ENCODE measurements at places on chromosomes 5 and 9. TPM values are rescaled to one million over a fixed set of nuclear protein-coding genes. Genes with fewer than 3 reads are reported as not detected.
A peak's percentile ranks its signal among the peaks of the same experiment; 100 is the strongest.

TMC1 gene
- polyA plus RNA-seq, result 0.12 TPM

FUBP3 gene
- polyA plus RNA-seq, result 26.6 TPM

RHOBTB3 gene
- 16.2 TPM for polyA plus RNA-seq

HK3 gene
- polyA plus RNA-seq, result 7.5 TPM

GFRA3 gene
- not detected for polyA plus RNA-seq

DNA sequence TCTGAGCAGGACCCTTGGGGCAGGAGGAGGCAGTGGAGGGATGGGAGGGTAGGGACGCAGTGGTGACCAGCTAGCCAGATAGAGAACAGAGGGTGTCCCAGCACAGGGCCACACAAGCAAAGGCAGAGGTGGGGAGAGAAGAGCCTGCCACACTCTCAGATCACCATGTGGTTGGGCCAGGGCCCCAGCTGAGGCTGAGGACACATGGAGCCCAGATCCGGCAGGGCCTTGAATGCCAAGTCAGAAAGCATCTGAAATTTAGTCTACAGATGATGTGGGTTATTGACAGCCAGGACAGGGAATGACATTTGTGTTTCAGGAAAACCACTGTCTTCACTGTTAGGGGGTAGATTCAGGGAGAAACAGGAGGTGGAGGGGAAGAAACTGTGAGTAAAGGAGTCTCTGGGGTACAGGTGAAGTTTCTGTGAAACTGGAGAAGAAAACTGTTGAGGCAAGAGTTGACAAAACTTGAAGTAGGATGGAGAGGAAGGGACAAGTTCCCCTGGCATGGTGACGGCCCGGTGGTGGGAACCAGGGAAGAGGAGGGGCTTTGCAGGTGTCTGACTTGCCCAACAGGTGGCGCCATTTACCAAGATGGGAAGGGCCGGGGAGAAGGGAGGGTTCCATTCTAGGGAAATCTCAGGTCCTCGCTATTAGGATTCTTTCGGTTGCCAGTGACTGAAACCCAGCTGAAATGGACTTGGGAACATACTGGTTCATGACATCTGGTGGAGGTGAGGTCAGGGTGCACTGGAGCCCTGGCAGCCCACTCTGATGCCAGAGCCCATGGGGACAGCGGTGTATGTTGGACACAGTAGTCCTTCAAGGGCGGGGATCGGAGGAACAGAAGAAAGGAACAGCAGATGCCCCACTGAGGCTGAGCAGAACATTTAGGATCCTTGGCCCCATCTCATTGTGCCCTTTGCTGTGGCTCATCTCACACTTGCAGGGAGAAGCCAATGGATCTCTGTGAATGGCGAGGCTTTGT lies 100.1 kb downstream of the KCNIP1 start:
- no peaks in the 10 kb centered on the region for H3K4me1 ChIP-seq
- no peak overlapping the region for H3K4me3 ChIP-seq
- DNase-seq, result peak; percentile 25
- H3K27me3 ChIP-seq, result peaks cover 1% of the 10 kb centered on the region
- no peak overlapping the region for H3K27ac ChIP-seq
- H3K36me3 ChIP-seq, result no peaks in the 10 kb centered on the region

DNA sequence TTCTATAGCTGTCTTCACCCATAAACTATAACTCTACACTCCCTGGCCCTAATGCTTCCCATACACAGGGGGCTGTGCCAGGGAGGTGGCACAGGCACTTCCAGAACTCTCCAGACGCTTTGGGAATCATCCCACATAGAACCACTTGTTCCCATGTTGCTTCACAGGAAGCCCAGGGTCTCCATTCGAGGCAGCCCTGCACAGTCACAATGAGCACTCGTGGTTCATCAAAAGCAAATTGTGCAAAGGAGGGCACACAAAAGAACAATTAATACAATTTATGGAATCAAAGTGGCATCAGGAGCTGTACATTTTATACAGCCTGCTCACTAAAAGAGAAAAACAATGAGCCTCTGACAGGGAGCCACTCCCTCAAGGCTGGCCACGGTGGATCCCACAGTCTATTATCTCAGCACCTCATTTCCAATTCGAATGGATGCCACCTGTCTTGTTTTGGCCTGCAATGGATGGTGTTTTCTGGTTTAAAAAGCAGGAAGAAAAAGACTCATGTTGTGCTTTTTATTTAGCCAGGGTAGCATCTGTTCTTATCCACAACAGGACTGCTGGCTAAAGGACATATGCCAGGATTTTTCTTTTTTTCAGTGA lies 354.8 kb downstream of the ENC1 start:
- no peaks in the 10 kb centered on the region for H3K27me3 ChIP-seq
- H3K4me3 ChIP-seq, result no peak overlapping the region
- H3K4me1 ChIP-seq, result no peaks in the 10 kb centered on the region
- no peaks in the 10 kb centered on the region for H3K36me3 ChIP-seq
- DNase-seq, result no peak
- H3K27ac ChIP-seq, result no peak overlapping the region

- DNase-seq, result no peak
- H3K4me1 ChIP-seq, result peaks cover 2% of the 10 kb centered on the region
- H3K4me3 ChIP-seq, result no peak overlapping the region
- no peak overlapping the region for H3K27ac ChIP-seq
- H3K36me3 ChIP-seq, result no peaks in the 10 kb centered on the region
These were observed 467.1 kb downstream of the ZNF608 start for GRCh38 chr5:124279146-124279876.

GRCh38 chr9:128101690-128102089 lies 25.8 kb downstream of the PTGES2 start:
- DNase-seq, result no peak
- H3K36me3 ChIP-seq, result peaks cover 83% of the 10 kb centered on the region
- no peaks in the 10 kb centered on the region for H3K27me3 ChIP-seq

- peak overlapping the region; percentile 74 for H3K27ac ChIP-seq
- no peaks in the 10 kb centered on the region for H3K27me3 ChIP-seq
- H3K4me3 ChIP-seq, result no peak overlapping the region
- DNase-seq, result peak; percentile 21
- no peaks in the 10 kb centered on the region for H3K36me3 ChIP-seq
- peaks cover 13% of the 10 kb centered on the region for H3K4me1 ChIP-seq
These were observed 132.4 kb upstream of the OTULINL start for GRCh38 chr5:14449052-14449661.

- H3K4me1 ChIP-seq, result no peaks in the 10 kb centered on the region
- peaks cover 3% of the 10 kb centered on the region for H3K36me3 ChIP-seq
- DNase-seq, result no peak
- H3K27me3 ChIP-seq, result no peaks in the 10 kb centered on the region
These were observed 6.9 kb downstream of the MRPS27 start for GRCh38 chr5:72313141-72313540.

- H3K4me3 ChIP-seq, result no peak overlapping the region
- no peak overlapping the region for H3K27ac ChIP-seq
- no peaks in the 10 kb centered on the region for H3K4me1 ChIP-seq
- H3K27me3 ChIP-seq, result no peaks in the 10 kb centered on the region
These were observed 207.5 kb downstream of the MELK start for GRCh38 chr9:36780186-36780585.

GRCh38 chr5:88661806-88662207 lies 221.2 kb downstream of the MEF2C start:
- H3K36me3 ChIP-seq, result no peaks in the 10 kb centered on the region
- H3K27ac ChIP-seq, result no peak overlapping the region
- H3K4me3 ChIP-seq, result no peak overlapping the region
- no peaks in the 10 kb centered on the region for H3K4me1 ChIP-seq
